Fibroblast of skin of back (primary cell): ENCODE measurements at places on chromosomes 7 and 10.

- DNase-seq = no peak
Measured at GRCh38 chr10:109892117-109892516, 31.2 kb downstream of the XPNPEP1 start.

- DNase-seq = peak; percentile 28
Measured at GRCh38 chr7:44849885-44850544, 2.1 kb upstream of the H2AZ2 start.

GRCh38 chr10:9709849-9710248 lies 1307.8 kb upstream of the CELF2 start:
- peak; percentile 42 for DNase-seq

- peak; percentile 6 for DNase-seq
Measured at GRCh38 chr7:21767300-21767900, 178.3 kb downstream of the CDCA7L start.

- peak; percentile 92 for DNase-seq
Measured at GRCh38 chr7:134827889-134828288, 48.5 kb downstream of the CALD1 start.

GRCh38 chr10:80730522-80730921 lies 192.8 kb downstream of the SH2D4B start:
- DNase-seq = no peak

DNA sequence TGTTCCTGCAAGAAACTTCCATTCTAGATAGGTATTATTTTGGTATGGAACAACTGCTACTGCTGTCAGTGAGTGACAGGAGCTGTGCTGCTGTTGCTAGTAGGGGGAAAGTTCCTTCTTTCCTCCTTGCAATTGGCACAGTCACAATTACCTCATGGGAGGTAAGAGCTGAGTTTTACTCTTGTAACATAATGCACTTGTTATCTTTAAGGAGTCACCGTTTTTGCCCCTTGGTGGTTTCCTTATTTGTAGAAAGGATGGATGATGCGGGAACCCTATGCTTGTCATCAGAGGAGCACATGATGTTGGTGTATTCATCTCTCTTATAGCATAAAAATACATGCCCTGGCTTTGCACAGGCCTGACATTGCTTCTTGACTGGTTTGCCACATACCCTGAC lies 234.7 kb upstream of the NPY start:
- DNase-seq = no peak

GRCh38 chr10:94108200-94108599 lies 114.5 kb downstream of the PLCE1 start:
- peak; percentile 87 for DNase-seq

- no peak for DNase-seq
Measured at GRCh38 chr10:129057856-129058663, 409.0 kb upstream of the MGMT start.

GRCh38 chr7:142983825-142984224 lies 21.7 kb upstream of the KEL start:
- DNase-seq = no peak

- DNase-seq = peak; percentile 14
Measured at GRCh38 chr7:39911167-39911566, 38.9 kb upstream of the CDK13 start.

DNA sequence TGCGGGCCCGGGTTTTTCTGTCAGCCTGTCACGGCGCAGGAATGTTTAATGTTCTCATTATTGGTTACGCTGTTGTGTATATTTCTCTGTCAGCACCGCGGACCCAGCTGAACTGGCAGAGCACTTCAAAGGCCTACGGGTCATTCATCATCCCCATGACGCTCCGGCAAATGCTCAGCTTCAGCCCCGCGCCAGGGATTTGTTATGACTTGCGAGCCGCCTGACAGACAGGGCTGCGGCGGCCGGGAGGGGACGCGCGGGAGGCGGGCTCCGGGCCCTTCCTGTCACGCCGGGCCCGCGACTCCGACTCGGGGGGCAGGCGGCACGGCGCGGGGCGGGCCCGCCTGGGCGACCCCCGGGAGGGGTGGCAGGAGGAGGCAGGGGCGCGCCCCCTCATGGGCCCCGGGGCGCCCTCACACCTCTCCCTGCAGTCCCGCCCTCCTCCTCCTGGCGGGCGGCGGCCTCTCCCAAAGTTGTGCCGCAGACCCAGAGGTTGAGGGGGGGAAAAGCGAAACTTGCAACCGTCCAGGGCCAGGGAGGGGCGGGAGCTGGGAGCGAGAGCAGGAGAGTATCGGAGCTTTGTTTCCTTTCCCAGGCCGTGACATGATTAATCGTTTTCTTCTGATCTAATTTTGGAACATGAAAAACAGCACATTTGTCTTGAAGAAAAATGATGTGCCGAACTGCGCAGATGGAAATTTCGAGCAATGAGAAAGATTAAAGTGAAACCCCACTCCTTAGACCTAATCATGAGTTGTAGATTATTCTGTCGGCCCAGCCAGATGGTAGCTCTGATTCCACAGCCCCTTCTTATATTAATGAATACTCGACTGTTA lies 59.3 kb upstream of the COMTD1 start:
- DNase-seq = peak; percentile 95

- no peak for DNase-seq
Measured at GRCh38 chr7:100008525-100008924, 6.9 kb upstream of the ZKSCAN1 start.

- DNase-seq = no peak
Measured at GRCh38 chr10:122774231-122774630, 71.4 kb downstream of the CUZD1 start.

GRCh38 chr10:131928248-131929095 lies 27.7 kb downstream of the PPP2R2D start:
- peak; percentile 72 for DNase-seq

GRCh38 chr10:95466436-95466835 lies 94.7 kb downstream of the SORBS1 start:
- DNase-seq = no peak

GRCh38 chr7:24974026-24974832 lies 5.7 kb downstream of the OSBPL3 start:
- DNase-seq = no peak

DNA sequence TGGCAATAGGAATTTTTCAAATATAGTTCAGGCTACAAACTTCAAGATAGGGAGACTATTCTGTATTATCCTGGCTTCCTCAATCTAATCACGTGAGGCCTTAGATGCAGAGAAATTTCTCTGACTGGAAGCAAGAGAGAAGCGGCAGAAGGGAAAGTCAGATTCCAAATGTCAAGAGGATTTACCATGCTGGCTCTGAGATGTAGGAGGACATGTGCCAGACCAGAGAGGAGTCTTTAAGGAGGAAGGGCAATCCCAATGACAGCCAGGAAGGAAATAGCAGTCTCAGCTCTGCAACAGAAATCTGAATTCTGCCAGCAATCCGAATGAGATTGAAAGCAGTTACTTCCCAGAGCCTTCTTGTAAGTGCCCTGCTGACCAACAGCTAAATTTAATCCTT lies 57.4 kb downstream of the NUTM2E start:
- DNase-seq = no peak

DNA sequence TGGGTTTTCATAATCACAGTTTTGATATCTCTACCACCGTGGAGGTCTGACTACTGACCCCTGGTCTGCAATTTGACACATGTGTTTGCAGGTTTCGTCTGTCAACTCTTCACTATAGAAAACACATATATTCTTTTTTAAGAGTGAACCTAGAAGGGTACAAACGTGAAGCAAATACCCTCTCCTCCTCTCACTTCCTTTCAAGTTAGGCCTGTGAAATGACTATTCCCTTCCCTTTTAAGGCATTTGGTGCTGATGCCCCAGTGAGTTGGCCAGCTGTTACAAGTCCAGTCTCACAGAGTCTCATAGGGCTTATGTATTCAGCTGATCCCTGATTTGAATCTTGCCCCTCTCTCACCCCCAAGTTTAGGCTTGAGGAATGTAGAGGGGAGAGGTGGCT lies 742.0 kb upstream of the IGFBP3 start:
- no peak for DNase-seq
